ENCODE measurements at places on chromosomes 12 and 14. TPM values are rescaled to one million over a fixed set of nuclear protein-coding genes. Genes with fewer than 3 reads are reported as not detected.

The SAMD4A gene
- 12.7 TPM for total RNA-seq

The DPF3 gene
- 0.05 TPM for total RNA-seq

The IFNG-AS1 gene
- total RNA-seq: not detected

The P2RX2 gene
- total RNA-seq: not detected
